CD4-positive, alpha-beta memory T cell (primary cell): ENCODE measurements at places on chromosomes 3 and 15.

- DNase-seq = no peak
Observed at GRCh38 chr3:108412121-108412750, 98.2 kb downstream of the MYH15 start.

DNA sequence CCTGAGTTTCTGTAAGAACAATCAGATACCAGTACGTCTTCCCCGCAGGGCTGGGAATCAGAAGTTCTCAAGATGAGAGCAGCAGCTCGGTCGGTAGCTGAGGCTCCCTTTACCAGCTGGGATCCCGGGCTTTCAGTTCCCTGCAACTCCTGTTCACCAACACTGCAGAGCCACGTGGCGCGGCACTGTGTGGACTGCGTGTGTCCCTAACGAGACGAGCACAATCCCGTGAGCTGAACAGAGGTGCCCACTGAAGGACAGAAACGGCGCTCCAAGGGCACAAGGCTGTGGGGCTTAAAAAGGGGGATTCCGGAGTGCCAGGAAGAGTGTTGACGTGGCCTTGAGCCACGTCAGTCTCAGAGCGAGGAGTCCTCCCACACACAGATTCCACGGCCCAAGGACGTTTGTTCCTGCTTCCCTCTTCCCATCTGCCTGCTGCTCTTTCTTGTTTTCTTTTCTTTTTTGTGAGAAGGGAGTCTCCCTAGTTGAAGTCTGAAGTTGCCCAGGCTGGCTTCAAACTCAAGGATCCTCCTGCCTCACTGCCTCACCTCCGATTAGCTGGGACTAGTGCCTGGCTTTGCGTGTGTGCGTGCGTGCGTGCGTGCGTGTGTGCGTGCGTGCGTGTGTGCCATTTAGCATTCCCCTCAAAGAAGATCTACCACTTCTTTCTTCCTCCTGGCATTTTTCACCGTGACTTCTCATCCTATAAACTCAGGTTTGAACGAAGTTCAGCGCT, 37.1 kb upstream of the RPL35A start:
- DNase-seq = peak; percentile 2

- DNase-seq = no peak
Observed at GRCh38 chr3:38165722-38166387, 518 bp downstream of the OXSR1 start.

DNA sequence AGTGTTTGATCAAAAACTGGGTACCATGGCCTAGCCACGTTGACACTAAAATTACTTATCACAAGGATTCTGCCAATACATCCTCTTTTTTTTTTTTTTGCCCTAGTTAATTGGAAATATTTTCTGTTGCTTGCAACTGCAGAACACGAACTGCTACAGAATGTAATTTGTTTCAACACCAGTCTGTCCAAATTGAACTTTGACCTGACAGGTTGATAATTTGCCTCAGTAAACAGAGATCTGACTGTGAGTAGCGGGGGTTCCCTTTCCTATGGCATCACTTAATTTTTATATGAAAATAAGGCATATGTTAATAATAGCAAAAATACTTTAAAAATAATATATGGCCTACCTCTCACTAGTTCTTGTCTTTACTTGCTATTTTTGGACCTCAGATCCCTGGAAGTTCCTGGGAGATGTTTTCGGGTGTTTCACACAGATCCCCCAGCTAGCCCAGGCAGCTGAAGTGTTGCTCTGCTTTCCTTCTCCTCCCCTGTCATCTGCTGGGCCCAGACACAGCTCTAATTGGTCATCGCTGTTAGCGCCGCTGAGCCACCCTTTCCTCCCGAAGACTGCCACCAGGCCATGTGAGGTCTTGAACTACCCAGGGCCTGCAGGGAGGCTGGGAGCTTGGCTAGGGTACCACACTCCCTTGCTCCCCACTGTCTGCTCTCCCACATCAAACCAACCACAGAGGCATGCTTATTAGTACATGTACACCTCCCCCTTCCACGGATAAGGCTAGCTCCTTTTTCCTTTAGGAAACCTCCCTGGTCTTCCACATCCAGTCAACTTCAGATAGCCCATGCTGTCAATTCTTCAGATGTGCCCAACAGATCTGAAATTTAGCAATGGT, 89.8 kb upstream of the RNF7 start:
- DNase-seq = no peak

DNA sequence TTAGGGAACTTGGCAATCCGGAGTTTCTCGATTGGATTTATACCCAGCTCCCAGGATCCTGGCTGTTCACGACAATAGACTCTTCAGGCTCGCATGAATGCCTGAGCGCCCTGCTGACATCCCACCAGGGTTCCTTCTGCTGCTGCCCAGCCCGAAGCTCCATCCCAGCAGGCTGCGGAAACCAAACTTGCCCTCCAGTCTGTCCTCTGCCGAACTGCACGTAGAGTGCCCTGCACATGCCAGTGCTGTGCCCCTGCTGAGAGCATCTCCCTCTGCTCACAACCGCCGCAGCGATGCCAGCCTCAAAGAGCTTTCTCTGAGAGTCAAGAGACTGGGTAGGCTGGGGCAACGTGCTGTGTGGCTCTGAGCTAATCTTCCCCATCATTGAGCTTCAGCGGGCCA, 6.9 kb downstream of the ADAMTS7 start:
- DNase-seq = no peak

- DNase-seq = peak; percentile 97
Observed at GRCh38 chr15:88904624-88905327, 8.4 kb downstream of the MFGE8 start.

DNA sequence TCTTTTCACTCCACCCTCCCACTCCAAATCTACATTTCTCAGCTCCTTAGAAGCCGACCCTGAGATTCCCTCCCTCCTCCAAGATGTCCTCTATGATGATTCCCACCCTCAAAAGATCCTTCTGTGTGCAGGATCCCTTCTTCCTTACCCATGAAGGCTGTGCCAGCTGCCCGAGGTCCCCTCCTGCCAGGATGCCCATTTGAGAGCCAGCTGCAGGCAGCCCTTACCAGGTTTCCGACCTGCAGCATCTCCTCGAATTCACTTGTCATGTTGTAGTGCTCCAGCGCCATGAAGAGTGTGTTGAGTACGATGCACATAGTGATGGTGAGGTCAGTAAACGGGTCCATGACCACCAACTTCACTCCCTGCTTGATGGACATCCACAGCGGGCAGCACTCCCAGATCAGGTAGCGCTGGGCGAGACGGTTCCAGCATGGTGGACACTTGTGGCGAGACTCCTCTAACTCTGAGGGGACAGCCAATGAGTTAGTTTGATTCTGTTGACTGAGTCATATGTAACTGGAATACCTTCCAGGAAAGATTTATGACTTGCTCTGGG, 51.9 kb downstream of the SCN5A start:
- DNase-seq = no peak

DNA sequence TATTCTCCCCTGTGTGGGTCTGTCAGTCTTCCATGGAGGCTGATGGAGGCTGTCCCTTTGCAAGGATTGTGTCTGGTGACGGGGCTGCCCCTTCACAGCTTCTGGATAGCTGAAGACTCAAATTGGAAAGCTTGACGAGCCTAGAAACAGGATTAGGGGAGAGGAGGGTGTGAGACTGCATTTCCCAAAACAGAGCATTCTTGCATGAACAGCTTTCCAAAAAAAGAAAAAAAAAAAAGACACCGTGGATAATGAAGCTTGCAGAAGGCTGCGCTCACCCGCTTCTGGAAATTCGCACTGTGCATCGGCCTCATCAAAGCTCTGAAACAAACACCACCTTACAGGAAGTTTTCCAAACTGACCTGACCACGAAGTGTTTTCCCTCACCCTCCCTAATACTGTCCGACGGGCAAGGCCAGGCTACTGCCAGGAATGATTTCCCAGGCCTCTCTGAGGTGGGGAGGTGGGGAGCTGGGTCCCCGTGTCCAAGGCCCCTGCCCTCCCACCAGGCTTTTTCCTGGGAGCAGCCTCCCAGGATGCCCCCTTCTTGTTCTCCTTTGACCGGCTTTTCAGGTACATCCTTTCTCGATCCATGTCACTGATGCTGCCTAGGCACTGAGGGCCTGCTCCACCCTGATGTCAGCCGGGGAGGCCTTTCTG, 24.9 kb upstream of the MUC4 start:
- DNase-seq = no peak
